ENCODE measurements at places on chromosomes 2 and 18.

DNA sequence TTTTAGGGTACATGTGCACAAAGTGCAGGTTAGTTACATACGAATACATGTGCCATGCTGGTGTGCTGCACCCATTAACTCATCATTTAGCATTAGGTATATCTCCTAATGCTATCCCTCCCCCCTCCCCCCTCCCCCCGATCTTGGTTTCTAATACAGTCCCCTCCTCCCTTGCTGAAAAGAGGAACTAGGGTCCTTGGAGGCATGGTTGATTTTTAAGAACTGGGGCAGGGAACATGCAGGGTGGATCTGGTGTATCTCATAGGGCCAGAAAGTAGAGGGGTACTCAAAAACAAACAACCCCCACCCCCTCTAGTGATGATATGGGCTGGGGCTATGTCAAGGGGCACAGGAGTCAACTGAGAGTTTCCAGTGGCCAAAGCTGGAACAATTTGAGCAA is 153.4 kb downstream of the UBR3 start:
- DNase-seq = no peak

GRCh38 chr2:101230541-101231001 is 22.1 kb upstream of the CNOT11 start:
- peak; percentile 88 for DNase-seq

GRCh38 chr2:240903191-240904060 is 2.7 kb upstream of the CROCC2 start:
- no peak for DNase-seq

GRCh38 chr2:44652701-44653100 is 288.8 kb upstream of the SIX3 start:
- peak; percentile 12 for DNase-seq

DNA sequence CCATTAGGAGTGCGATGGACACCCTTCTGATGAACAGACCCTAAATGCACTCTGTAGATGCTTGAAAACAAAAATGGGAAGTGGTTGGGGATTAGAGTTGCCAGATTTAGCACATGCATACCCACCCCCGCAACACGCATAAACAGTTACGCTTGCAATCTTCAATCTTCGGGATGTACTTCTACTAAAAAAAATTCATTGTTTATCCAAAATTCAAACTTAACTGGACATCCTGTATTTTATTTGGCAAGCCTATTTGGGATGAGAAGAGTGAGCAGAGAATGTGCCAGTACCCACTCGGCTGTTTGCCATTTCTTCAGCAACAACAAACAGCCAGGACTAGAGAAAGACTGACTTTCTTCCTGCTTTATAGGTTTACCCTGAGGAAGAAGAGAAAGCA is 18.4 kb downstream of the KIAA2012 start:
- DNase-seq = no peak

DNA sequence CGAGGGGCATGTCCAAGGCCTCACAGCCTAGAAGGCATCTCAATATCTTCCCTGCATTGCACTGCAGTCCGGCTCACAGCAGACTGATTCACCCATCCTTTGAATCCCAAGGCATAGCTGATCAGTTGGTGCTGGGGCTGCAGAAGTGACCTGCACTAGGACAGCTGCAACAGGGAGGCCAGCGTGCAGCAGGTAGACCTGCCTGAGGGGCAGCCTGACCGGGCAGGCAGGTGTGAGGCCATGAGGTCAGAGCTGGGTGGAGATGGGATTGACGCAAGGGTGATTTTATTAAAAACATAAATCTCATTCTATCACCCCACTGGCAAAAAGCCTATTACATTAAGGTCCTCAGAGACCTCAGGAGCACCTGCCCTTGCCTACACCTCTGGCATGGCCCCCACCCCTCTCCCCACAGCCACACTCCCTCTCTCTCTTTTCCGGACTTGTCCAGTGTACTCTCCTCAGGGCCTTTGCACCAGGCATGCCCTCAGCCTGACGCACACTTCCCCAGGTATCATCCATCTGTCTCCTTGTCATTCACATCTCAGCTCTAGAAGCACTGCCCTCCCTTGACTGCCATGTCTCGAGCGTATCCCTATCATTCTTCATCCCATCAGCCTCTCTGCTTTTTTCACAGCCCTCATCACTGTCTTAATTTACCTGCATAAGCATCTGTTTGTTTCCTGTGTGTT is 63.5 kb upstream of the WIPF1 start:
- DNase-seq = no peak

DNA sequence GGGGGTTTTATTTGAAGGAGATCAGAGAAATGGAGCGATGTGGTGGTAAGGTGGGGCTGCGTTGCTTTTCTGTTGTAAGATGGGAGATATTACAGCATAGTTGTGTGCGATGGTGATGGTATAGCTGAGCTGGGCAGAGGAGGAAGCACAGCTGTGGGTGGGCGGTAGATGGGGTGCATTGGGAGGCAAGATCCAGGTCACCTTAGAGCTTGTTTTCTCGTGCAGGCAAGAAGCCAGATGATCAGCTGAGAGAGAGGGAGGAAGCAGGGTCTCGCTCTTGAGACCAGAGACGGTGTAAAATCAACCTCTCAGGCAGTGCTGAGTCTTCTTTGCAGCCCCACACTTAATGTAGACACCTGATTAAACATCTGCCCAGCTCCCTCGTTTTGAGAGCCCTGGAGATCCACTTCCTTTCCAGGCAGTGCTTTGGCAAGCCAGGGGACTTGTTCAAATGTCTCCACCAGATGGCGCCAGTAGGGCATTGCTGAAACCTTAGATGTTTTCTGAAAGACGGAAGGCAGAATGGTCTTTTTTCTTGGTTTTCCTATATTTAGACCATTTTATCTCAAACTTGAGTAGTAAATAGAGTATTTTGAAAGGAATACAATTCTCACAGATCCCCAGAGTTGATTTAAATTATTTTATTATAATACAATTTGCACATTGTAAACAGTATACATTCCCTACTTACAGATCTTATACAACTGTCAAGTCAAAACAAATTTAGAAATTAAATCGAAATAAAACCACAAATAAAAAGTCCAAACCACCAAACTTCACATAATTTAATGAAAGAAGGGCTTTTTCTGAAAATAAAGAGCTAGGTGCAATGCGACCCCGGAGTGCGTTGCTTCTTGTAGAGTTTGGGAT is 21.1 kb upstream of the LYPD6B start:
- peak; percentile 91 for DNase-seq

DNA sequence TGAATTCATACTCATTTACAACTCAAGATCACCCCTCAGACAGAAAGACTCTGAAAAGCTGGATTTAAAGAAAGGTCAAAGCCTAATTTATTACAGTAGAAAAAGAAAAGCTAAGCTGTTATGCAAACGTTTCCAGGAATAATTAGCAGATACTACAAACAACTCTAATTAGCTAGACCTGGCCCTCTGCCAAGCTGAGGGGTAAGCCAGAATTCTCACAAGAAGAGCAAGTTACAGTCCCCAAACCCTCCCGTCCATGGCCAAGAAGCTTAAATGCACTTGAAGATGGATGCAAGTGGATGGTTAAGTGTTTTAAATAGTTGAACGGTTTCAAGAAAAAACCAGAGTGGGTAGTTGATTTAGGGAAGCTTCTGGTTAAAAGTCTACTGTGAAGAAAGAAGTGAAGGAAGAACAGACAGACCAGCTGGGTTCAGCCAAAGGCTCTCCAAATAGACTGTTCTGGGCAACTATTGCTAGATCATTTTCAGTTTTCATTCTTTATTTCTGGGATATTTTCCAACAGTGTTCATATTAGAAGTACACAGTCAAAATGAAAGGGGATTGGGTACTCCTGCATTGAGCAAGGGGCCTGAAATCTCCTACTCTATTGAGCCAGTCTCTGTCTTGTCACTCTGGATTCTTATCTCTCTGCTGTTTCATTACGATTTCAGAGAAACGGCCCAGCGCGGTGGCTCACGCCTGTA is 4.8 kb downstream of the LMAN2L start:
- no peak for DNase-seq

- DNase-seq = no peak
These were observed 33.7 kb downstream of the EHBP1 start for GRCh38 chr2:62738981-62739936.

DNA sequence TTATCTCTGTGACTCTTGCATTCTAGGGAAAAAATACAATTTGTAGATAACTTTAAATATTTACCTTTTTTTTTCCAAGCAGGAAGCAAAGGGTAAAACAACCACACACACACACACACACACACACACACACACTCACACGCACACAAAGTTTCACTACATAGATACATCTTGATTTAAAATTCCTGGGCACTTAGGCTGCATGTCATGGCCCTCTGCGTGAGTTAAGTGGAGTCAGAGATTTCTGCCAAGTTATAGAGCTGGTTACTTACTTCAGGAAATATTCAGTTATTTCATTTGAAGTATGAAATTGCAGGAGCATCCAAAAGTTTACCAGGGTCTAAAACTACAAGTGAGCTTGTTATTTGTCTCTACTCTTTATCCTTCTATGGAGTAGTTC is 612.0 kb downstream of the IRS1 start:
- DNase-seq = peak; percentile 43

DNA sequence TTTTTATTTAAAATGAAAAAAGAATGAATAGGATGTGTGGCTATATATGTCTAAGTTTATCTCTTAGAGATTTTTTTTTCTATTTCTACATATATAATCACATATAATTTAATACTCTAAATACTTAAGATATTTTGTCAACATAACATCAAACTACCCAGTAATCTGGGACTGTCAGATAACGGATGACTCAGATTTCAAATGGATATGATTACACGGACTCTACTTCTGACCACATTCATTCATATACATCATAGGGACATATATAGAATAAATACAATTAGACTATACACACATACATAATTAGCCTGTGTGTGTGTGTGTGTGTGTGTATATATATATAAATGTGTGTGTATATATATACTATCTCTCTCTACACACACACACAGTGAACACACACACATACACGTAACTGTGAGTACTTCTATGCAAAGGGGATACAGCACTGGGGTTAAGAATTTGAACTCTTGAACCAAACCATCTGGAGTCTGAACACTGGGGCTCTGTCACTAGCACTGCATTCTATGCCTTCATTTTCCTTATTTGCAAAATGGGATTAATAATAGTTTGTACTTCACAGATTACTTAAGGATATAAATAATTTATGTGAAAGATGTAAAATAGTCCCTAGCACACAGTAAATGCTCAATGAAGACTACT is 59.5 kb downstream of the CHN1 start:
- DNase-seq = no peak

- no peak for DNase-seq
These were observed 147.0 kb downstream of the PPP1R1C start for GRCh38 chr2:182132605-182133004.

GRCh38 chr2:196956069-196956468 is 29.6 kb upstream of the PGAP1 start:
- DNase-seq = no peak

GRCh38 chr2:212451786-212452231 is 86.8 kb downstream of the ERBB4 start:
- peak; percentile 72 for DNase-seq

DNA sequence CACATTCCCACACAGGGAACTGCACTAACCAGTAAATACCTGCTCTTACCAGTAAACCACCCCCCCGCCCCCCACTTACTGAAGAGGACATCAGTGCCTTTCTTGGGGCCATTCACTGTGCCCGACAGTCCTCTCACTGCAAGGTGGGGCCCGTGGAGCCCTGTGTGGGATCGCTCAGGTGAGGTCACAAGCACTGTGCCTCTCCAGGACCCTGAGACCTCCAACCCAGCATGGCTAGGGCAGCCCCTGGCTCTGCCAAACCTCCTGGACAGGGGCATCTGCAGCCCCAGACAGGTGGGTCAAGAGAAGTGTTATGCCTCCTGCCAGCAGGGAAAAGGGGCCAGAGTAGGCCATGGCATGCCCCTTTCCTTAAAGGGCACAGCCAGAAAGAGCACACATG is 6.7 kb upstream of the NEURL3 start:
- no peak for DNase-seq

DNA sequence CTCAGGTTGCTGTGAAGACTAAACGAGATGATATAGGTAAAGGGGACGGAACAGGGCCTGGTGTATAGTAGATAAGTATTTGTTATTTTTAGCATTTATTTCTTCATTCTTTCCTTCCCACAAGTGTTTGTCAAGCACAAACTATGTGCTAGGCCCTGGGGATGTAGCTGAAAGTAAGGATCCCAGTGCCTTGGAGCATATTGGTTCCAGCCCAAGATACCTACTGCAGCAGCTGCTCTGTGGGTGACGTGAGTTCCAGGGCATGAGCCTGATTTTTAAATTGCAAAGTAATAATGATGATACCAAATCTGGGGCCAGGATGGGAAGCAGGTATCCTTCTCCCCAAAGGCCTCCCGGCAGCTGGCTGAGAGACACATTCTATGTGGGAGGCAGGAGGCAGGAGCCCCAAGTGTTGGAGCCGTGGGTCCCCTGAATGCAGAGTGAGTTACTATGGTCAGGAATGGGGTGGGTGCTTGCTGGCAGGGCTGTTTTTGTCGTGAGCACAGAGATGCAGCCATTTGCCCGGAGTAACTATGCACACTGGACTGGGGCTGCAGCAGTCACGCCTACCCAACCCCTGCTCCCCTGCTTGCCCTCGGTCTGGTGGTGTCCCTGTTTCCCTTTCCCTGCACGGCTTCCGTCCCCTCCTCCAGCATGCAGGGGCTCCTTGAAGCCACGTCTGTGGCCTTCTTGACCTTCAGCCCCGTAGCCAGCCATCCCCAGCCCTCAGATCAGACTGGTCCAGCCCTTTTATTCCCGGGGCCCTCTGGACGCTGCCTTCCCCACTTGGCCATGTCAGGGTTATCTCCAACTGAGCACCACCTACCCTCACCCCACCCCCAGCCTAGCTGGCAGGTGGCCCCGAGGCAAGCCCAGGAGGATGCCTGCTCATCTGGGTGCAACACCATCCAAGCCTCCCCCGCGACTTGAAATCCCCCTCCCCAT is 52.4 kb downstream of the INHBB start:
- DNase-seq = peak; percentile 75
